ENCODE measurements at places on chromosomes 7 and 10.

GRCh38 chr10:78890506-78890905 lies 178.3 kb upstream of the ZMIZ1 start:
- DNase-seq = no peak

DNA sequence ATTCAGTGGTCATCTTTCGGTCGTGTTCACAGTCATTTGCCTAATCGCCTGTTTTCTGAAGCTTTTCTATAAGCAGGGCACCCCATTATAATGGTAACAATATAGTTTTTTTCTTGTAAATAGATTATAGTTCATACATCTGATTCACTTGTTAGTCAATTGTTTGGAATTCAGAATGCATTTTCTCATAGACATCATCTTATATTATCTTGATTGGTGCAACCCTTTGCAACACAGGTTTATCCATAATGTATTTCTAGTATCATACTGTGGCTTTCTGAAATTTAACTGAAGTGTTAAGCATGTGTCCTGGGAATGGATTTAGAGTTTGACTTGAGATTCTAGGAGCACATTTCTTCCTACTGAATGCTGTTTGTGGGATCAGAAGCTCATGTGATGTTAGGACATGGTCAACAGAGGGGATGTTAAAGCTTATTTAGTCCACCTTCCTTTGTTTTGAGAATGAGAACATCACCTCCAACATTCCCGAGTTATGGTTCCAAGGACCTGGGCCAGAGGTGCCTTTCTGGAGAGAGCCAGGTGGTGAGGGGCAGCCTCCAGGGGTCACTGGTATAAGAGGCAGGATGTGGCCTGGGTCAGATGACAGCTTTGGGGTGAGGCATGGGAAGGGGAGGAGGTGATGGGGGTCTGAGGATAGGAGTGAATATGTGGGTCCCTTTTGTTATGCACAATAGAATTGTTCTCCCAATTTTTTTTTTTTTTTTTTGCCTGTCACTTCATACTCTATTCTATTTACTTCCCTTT lies 415.6 kb downstream of the EXOC4 start:
- DNase-seq = no peak

GRCh38 chr10:46096446-46096845 lies 50.4 kb upstream of the MSMB start:
- DNase-seq = peak; percentile 52

GRCh38 chr10:21340331-21340730 lies 185.2 kb downstream of the SKIDA1 start:
- no peak for DNase-seq

DNA sequence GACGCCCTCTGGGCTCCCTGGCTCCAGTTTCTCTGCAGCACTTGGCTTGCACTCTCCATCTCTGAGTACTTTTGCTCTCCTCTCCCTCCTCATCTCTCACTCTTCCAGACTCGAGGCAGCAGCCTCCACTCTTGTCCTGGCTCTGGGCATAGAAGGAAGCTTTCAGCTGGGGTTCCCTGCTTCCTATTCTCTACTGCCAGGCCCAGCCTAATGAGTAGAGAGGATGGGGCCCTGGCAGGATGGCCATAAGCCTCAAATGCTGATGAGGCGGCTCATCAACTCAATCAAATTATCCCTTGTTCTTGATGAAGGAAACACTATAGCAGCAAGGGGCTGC lies 55.8 kb downstream of the NEURL1 start:
- DNase-seq = no peak

- no peak for DNase-seq
These were observed 149.0 kb downstream of the TNS3 start for GRCh38 chr7:47432671-47433563.

DNA sequence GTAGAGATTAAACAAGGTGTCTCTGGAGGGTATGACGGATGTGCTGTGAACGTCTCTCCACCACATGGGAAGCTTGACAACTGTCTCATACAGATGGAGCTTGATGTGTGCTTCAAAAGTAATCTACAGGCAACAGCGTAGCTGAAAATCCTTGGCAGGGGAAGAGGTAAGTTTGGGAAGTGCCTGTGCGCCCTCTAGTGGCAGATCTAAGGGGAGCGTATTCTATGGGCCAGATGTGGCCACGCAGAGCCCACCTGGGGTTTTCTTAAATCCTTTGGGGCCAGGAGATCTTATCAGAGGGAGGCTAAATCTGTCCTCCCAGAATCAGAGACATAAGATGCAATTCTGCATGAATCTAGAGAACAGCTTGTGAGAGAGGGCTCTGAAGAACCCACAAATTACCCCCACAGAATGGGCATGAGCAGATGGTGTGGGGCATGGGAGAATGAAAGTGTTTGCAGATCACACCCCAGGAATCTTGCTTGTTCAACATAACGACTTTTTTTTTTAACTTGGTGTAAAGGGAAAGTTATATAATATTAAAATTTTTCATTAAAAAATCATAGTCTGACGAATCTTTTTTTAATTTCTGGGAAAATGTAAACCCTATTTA lies 91.2 kb upstream of the MPP7 start:
- DNase-seq = peak; percentile 74

GRCh38 chr10:73991884-73992245 lies 6.1 kb upstream of the VCL start:
- DNase-seq = no peak

GRCh38 chr10:61898435-61898778 lies 3.1 kb upstream of the ARID5B start:
- DNase-seq = no peak

DNA sequence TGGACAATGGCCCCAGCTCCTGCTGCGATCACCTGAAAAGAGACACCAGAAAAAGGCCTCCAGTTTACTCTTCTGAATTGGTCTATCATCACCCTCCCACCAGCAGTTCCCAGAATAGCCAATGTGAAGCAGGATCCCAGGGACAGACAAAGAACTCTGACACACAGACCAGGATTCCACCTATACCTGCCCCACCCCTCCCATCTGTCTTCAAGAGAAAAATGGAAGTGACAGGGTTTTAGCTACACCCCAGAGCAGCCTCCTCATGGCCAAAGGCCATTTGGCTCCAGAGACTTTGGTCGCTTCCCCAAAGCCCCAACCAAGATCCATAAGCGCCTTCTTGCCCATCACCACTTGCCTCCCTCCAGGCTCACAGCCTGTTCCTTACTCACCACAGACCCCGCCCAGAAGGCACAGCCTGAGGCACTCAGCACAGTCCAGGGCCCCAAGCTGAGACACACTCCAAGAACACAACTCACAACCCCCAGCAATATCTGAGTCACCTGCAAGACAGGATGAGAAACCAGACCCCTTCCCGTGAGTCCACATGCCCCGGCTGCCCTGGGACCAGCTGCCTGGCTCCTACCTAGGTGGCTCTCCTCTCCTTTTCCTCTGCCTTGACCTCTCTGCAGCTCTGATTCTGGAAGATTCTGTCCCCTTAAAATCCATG lies 6.5 kb downstream of the TMEM176B start:
- no peak for DNase-seq

DNA sequence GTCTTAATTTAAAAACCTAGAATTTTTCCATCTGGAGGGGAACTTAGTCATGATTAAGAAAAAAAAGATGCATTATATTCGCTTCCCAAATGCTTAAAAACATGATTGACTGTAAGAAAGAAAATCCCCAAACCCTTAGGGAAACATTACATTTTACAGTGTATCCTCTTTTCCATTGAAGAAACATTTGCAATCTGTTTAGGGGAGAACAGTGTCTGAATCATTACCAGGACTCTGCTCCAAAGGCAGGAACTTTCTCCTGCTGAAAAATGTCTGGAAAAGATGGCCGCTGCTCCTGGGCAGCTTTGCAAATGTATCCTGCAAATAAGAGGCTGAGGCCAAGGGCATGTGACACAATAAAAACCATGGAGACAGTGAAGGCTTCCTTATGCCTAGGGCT lies 173.7 kb downstream of the BUB3 start:
- DNase-seq = no peak

DNA sequence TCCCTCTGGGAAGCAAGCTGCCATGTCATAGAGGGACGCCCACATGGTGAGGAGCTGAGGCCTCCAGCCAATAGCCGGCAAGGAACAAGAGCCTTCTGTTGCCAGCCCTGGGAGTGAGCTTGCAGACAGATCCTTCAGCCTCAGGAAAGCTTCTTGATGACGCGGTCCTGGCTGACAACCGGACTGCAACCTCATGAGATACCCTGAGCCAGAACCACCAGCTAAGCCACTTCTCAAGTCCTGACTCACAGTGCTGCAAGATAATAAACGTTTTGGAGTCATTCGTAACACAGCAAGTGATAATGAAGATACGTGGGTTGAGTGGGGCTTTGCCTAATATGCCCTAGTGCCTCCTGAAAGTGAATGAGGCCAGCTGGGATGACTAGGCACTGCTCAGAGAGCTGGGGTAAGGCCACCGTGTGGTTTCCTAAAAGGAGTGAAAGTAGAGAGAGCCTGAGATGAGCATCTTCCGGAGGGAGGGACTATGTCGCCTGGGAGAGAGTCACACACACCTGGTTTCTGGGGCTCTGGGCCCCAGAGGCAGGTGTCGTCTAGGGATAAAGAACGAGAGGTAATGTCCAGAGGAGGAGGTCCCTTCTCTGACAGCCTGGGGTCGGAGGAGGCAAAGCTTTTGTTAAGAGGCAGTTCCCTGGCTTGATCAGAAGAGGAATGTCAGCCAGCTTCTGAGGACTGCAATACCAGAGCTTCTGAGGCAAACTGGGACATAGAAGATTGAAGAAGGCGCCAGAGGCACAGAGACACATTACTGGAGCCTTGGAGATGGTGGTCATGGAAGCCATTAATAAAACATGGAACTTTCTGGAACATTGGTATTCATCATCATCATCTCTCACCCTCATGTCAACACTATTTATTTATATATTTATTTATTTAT lies 53.6 kb downstream of the PYROXD2 start:
- peak; percentile 94 for DNase-seq

DNA sequence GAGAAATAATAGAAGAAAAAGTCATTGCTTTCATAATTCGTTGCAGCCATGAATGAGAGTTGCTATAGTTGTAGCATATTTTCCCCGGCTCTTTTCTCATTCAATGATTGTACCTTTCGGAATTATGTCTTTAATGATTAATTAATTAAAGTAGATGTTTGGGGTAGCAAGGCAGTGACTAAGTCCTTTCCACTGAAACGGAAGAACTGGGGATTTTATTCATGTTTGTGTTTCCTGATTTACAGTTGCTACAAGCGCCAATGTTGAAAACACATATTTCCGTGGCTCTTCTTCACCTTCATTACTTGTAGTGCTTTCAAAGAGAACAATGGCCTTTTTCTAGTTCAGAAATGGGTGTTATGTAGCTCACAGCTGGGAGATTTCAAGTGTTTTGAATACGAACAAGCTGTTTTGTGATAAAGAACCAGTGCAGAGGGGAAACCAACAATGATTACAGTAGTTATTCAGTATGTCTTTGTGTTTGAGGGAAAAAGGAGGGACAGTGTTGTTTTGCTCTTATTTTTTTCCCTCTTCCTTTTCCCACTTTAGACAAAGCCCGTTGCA lies 153.5 kb downstream of the NSUN6 start:
- DNase-seq = no peak

- DNase-seq = no peak
These were observed 565 bp downstream of the ATP5MK start for GRCh38 chr10:103395754-103396066.

GRCh38 chr7:106848851-106849442 lies 16.1 kb upstream of the PIK3CG start:
- peak; percentile 82 for DNase-seq

DNA sequence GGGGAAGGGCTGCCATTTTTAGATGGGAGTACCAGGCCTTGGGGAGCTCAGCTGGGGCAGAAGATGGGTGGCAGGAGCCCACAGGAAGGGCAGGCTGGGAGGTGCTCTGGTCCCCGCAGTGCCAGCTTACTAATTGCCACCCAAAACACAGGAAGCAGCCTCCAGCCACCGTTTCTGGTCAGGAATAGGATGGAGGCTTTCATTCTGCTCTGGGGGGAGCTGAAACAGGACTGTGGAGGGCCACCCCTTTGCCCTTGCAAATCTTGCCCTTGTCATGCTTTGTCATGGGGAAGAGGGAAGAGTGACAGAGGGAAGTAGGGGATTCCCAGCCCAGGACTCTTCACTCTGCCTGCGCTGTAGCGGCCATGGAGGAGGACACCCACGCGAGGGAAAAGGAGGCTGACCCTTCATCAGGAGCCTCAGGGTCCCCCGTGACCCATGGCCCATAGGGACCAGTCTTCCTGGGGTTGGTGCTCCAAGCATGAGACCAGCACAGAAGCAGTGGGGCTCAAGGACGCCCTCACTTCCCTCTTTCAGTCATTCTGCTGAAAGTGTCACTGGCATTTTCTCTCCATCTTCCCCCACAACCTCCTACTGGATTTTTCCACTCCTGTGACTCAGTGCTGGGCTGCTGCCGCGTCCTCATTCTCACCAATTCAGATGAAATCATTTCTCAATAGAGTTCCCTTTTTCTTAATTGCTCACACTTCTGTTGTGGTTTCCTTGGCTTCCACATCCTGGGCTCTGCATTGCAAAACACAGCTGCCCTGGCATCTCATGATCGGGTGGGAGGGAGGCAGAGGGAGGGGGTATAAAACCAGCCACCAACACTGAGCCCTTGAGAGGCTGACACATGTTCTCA lies 61.9 kb downstream of the MKI67 start:
- peak; percentile 85 for DNase-seq

DNA sequence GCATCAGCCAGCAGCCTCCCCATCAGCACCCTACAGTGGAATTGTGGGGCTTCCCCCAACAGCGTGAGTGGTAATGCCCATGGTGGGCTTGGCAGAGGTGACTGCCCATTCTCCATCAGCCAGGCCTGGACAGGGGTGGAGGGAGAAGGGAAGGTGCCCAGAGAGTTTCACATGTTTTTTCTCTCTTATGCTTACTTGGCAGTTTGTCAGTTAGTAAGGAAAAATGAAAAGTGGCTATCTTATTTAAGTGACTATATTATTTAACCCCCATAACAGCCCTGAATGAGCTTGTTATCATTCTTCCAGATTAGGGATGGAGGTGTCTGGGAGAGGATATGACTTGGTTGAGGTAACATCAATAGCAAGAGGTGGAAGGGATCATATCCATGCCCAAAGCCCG lies 921.7 kb downstream of the GRID1 start:
- no peak for DNase-seq

GRCh38 chr7:24920451-24921361 lies 59.3 kb downstream of the OSBPL3 start:
- DNase-seq = no peak

DNA sequence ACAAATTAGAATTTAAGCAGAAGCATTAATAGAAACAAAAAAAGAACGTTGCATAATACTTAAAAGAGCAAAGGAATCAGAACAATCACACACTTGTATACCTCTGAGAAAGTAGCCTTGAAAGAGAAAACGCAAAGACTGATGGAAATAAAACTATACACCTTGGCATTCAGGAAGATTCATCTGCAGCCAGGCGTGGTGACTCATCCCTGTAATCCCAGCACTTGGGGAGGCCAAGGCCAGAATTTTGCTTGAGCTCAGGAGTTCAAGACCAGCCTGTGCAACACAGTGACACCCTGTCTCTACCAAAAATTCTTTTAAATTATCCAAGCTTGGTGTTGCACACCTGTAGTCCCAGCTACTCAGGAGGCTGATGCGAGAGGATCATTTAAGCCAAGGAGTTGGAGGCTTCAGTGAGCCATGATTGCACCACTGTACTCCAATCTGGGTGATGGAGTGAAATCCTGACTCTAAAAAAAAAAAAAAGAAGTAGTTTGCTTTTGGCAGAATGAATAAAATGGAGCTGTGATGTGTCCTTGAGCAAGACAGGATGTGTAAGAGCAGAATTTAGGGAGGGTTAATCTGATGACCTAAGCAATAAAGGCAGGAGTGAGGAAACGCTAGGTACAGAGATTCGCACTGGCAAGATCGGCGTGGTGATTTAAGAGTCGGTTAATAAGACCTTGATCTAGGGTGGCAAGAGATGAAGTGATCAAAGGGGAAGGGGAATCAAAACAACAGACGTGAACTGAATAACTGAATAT lies 75.8 kb upstream of the NRP1 start:
- no peak for DNase-seq

GRCh38 chr10:123655751-123656150 lies 10.4 kb upstream of the GPR26 start:
- no peak for DNase-seq
